ENCODE measurements at places on chromosomes 3 and 15. TPM values are rescaled to one million over a fixed set of nuclear protein-coding genes. Genes with fewer than 3 reads are reported as not detected.

Gene OXTR
- total RNA-seq = 0.16 TPM

Gene TGM5
- 13.5 TPM for total RNA-seq

DNA sequence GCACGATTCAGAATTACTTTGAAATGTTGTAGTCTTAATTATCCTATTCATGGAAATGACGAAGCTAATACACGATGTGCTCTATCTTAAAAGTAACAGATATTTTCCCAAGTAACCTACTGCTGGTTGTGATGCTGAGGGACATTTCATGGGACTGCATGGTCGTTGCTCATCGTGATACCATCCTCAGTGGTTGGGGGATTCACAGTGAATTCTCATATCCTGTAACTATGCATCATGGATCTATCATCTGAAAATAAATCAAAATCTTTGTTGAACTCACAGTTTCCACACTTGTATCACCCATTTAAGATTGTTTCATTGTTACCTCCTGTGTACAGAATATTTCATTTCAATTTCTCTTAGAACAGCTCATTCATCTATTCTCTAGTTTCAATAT lies 84.7 kb downstream of the OPA1 start:
- ATAC-seq = no peak

DNA sequence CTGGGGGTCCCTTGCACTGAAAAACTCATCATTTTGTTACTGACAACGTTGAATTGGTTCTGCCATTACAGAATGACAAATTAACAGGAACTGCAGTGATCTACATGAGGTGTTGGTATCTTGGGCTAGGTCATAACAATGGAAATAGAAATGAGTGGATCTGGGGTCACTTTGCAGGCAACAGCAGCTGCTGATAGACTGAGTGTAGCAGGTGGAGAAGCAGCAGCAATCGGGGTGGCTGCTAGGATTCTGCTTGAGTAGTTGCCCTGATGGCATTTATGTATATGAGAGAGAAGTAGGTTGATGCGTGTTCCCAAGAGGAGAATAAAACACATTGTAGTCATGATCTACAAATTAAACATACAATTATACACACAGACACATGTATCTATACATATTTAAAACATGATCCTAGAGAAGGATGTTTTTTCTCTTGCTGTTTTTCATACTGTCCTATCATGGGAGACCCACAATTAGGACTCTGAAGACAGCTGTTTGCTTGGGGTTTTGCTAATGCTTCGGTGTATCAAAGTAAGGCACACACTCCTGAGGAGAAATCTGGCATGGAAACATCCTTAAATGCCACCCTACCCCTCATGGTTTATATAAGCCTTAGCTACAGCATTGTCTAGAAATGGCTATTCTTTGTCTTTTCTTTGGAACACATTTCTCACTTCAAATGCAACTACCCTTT lies 15.8 kb upstream of the THBS1 start:
- no peak for ATAC-seq

Gene MCF2L2
- total RNA-seq = 0.72 TPM

DNA sequence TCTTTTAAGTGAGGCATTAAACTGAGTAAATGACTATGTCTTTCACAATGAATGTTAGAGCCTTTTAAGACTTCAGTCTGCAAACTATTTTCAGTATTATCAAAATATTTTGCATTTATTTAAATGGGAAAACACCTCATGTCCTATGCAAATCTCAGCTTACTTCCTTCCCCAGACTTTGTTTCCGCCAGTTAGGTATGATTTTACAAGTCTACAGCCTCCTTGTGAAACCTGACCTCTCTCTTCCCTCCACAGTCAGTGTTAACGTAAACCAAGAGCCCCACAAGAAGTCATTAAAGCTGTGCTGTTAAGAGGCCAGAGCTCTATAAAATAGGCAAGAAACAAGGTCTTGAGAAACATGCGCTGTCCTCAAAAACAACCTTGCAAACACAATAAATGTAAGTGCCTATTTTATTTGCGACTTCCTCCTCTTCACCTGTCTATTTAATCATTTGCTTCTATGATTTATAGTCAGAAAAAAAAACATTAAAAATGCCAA lies 48.3 kb downstream of the PRTG start:
- no peak for ATAC-seq

DNA sequence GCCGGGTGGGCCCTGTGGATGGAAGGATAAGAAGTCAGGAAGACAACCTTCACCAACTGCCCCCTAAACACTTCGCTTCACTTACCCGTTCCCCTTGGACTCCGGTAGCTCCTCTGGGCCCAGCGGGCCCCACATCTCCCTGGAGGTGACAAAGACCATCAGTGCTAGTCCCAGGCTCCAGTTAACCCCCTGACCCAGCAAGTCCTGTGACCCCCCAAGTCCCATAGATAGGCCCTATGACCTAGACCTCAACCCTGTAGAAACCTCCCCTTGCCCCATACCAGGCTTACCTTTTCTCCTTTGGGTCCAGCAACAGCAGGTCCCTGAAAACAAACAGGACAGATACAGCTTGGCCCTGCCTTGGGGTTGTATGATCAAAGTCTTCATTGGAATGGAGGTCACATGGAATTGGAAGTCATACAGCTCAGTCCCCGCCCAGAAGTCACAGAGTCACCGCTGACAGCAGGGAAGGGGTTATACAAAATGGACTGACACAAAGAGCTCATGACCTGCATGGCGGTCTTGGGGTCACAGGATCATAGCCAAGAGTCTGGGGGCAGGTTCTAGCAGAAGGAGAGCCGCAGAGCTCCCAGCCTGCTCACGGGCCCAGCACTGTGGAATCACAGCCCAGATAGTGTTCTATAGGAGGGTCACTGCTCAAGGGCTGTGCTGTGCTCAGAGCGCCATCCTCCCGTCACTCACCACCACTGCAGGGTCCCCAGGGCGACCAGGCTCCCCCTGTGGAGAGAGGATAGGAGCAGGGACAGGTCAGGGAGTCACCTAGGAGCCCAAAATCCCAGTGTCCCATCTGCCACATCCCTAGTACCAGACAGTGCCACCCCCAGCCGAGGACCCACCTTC lies 13.3 kb downstream of the COL7A1 start:
- ATAC-seq = no peak

Gene CLDN16
- total RNA-seq = 0.76 TPM

GRCh38 chr15:24772686-24773373 lies 97.3 kb downstream of the NPAP1 start:
- ATAC-seq = peak; percentile 52

Gene SLC9C1
- not detected for total RNA-seq

DNA sequence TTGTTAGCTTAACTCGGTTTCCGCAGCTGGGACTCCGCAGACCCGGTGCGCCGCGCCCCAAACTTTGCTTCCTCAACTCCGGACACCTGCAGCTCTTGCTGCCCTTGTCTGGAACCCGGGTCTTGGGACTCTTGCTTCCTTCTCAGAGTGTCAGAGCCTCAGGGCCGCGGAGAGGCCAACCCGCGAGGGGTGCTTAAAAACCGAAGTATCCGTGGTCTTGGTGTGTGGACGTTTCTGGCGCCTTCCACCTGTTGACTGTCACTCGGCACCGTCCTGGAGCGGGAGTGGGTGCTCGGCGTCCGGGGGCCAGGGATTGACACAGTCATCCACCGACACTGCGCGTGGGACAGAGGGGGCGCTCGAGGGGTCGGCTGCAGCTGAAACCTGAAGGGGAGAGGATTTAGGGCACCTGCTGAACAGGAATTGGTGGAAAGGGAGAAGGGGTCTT lies 386 bp downstream of the SQOR start:
- ATAC-seq = peak; percentile 35

DNA sequence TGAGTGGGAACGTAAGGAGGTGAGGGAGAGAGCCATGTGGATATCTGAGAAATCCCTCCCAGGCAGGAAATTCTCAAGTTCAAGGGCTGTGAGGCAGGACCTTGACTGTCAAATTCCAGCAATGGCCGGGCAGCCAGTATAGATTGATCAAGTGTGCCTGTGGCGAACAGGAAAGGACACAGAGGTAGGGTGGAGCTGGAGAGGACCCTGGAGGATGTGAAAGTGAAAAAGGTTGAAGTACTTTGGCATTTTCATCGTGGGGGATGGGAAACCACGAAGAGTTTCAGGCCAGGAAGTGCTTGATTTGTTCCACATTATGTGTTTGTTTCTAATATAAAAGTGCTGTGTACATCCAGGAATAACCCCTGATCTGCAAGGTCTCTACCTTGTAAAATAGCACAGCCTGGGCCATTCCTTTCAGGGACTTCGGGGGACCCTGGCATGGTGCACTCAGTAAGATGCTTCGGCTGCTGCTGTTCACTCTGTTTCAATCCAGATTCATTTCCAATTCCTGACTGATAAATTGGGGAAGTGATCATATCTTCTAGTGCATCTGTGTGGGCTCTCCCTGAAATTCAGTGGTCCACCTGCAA lies 156.6 kb downstream of the MCTP2 start:
- ATAC-seq = no peak

Gene TRIM42
- not detected for total RNA-seq

DNA sequence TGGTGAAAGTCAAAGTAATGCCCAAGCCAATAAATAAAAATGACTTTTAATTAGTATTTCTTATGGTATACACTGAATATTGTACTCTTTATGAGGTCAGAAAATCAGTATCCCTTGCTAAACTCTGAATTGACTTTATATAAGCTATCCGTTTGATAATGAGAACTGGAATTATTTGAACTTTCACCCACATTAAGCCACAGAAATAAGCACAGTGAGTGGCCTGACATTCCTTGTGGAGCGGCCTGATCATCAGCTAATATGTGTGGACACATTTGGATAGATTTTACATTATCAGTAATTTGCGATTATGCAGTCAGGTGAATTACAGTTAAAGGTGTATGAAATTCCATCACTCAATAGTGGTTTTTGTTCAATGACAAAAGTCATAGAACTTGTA lies 136.0 kb upstream of the CBLB start:
- no peak for ATAC-seq

- no peak for ATAC-seq
Measured at GRCh38 chr3:58176185-58176530, 34.6 kb downstream of the DNASE1L3 start.

Gene NPAP1
- not detected for total RNA-seq

Gene ERICH6
- not detected for total RNA-seq

- no peak for ATAC-seq
Measured at GRCh38 chr3:14519406-14519805, 20.7 kb downstream of the GRIP2 start.

Data from esophagus mucosa (tissue), 1 donor.